ENCODE measurements at places on chromosomes 12 and 14.

GRCh38 chr14:25756876-25757275 is 706.9 kb upstream of the STXBP6 start:
- no peak for DNase-seq

- no peak for DNase-seq
These were observed 74.1 kb downstream of the DUSP6 start for GRCh38 chr12:89278169-89278568.

DNA sequence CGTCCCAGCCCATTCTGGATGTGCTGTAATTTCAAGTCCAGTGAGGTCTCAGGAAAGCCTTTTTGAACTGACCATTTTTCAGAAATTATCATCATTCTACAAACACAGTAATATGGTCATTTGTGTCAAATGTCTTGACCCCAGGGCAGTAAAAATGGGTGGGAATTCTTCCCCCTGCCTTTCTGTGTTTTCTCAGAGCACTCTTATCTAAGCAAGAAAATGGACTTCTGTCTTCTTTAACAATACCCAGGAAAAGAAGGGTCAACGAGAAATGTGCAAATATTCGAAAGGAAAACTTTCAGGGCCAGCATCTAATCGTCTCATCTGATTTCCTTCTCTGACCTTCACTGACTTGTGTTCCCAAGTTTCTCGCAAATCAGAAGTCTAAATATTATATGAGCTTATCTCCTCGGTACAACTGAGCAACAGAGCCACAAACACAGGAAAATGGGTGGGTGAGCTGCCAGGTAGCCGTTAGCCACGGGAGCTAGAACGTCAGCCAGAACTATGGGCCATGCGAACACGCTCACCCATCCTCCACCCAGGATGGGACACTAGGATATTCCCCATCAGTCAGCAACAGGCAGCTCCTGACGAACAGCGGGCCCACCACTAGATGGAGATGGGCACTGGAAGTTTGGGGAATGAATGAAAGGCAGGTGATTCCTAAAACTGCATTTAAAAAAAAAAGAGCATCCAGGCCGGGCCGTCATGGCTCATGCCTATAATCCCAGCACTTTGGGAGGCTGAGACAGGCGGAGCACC is 57.1 kb downstream of the VWF start:
- DNase-seq = no peak

- DNase-seq = no peak
These were observed 40.7 kb upstream of the CMKLR1 start for GRCh38 chr12:108379823-108380222.

Data from esophagus muscularis mucosa (tissue), 4 donors.